ENCODE measurements at places on chromosomes 5 and 9.
A peak's percentile ranks its signal among the peaks of the same experiment; 100 is the strongest.

GRCh38 chr5:19189176-19189575 is 798.8 kb downstream of the CDH18 start:
- no peak for DNase-seq

DNA sequence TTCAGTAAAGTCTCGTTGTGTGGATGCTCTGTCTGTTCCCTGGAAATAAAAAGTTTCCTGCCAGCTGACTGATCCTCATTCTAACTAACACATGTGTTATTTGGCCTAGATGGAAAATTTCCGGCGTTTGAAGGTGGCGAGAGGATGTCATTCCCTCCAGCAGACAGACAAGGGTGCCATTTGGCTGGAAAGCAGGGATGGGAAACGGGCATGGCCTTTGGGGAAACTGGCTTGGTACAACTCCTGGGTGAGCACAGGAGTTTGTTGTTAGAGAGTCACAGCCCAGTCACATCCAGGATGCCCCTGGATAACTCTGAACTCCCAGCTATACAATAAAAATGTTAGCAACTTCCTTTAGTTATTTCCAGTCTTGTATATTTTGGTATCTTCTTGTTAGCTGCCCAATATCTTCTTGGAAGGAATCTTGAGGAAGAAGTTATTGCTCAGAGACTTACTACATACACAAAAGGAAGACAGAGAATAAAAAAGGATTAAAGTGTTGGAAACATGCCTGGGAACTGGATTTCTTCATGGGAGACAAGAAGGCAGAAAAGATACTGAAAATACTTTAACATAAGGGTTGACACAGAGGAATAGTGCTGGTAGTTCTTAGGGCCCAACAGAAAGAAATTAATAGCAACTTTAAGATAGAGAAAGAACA is 41.9 kb downstream of the TEK start:
- peak; percentile 62 for DNase-seq

GRCh38 chr5:142109331-142110045 is 909 bp downstream of the NDFIP1 start:
- no peak for DNase-seq

- no peak for DNase-seq
Observed at GRCh38 chr5:131786900-131787692, 9.7 kb downstream of the FNIP1 start.

- DNase-seq = no peak
Observed at GRCh38 chr5:80275347-80275746, 19.5 kb upstream of the SERINC5 start.

GRCh38 chr5:164868761-164869160 is 1363.3 kb downstream of the MAT2B start:
- no peak for DNase-seq

- DNase-seq = no peak
Observed at GRCh38 chr9:91279296-91280204, 82.2 kb downstream of the AUH start.

- no peak for DNase-seq
Observed at GRCh38 chr9:131803758-131804411, 64.0 kb upstream of the RAPGEF1 start.

DNA sequence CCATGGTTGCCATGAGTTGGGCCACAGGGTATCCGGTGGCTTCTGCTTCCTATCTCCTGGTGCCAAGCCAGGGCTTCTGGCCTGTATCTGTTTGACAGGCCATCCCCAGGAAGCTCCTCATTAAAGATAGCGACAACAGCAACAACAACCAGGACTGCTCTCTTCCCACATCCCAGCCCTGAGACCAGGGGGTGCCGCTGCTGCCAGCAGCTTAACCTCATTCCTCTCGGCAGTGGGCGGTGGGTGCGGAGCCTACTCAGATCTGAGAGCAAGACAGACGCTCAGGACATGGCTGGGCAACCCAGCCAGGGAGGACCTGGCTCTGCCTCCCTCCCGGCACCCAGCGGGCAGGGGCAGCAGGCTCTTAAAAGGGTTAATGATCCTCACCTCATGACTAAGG is 98.3 kb downstream of the PSD2 start:
- DNase-seq = no peak

- DNase-seq = no peak
Observed at GRCh38 chr9:23322392-23322791, 503.6 kb downstream of the ELAVL2 start.

DNA sequence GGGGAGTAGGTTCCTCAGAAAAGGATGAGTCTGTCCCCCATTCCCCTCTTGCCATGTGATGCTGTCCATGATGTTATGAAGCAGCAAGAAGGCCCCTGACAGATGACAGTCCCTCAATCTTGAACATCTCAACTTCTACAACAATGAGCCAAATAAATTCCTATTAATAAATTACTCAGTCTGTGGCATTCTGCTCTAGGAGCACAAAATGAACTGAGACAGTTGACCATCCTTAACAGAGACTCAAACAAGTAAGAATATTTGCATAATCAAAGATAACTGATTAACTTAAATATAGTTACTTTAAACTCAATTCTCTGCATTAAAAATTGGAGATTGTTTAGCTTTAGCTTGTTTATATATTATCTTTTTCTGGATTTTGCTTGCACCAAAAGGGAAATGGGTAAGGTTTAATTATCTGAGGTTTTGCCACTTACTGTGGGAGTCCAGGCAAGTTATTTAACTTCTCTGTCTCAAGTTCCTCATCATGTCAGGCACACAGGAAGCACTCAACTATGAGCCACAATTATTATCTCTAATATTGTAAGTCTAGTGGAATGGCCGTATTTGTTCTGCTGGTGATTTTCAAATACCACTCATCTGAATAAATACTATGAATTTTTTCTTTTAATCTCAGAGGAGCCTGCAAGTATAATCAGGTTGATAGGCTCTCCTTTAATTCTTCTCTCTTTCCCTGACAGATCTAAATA is 162.9 kb downstream of the TSSK1B start:
- DNase-seq = no peak

- no peak for DNase-seq
Observed at GRCh38 chr5:121121786-121122185, 657.7 kb downstream of the PRR16 start.

DNA sequence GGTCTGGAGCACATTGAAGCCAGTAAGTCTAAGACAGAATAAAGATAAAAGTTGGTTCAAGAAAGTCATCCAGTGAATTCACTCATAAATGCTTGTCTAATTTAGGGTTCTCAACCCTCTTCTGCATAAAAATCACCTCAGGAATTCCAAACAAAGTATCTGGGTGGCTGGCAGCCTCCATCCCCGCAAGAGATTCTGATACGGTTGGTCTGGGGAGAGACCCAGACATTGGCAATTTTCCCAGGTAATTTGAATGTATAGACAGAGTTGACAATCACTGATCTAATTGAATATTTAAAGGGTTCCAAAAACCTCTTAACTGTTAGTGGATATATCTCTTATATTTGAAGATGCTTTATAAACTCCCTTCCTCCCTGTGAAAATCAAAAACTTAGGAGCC is 14.9 kb downstream of the ADAMTSL1 start:
- DNase-seq = no peak

- no peak for DNase-seq
Observed at GRCh38 chr5:151493665-151494064, 46.3 kb downstream of the SLC36A1 start.

- DNase-seq = peak; percentile 84
Observed at GRCh38 chr9:109986521-109986991, 206.6 kb downstream of the PALM2AKAP2 start.

DNA sequence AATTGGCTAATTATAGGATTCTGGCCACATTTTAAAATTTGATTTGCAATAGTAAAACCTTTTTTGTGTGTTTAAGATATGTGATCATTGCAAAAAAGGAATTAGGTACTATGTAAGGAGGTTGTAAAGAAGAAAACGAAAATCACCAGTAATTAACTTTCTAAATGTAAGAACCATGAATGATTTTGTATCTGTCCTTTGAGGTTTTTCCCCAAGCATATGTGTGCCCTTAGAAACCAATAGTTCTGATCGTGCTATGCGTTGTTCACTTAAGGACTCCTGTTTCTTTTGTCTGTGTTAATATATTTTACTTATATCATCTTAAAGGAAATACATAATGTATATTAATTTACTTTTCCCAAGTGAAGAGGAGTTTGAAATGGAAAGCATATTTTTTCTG is 410.2 kb downstream of the PSAT1 start:
- no peak for DNase-seq

DNA sequence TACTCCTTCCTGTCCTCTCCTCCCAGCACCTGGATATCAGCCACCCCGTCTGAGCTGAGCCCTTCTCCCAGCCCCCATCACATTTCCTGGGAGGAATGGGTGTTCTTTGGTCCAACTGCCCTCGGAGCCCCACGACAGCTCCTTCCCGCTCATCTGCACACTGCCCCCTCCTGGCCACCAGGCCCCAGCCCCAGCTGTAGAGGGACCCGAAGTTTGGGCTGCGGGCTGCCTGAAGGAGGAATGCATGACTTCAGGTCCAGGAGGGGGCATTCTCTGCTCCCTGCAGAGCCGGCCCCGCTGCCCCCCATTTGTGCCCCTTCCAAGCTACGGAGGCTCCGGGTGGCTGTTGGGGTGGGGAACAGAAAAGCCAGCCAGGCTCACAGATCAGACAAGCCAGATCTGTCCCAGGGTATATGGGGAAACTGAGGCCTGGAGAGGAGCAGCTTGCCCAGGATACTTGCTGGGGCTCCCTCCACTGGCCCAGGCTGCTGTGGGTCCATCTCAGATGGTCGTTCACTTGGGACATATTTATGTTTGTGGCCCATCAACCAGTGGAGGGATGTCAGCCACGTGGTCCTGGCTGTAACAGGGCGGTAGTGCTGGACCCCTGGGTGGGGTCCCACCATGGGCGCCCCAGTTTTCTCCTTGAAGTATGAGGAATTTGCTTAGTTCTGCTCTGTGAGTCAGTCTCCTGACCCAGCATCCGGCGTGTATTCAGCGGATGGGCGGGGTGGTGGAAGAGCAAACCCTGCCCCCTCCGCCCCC is 33.1 kb downstream of the DAB2IP start:
- DNase-seq = no peak

- DNase-seq = peak; percentile 77
Observed at GRCh38 chr5:56211298-56211865, 21.7 kb downstream of the ANKRD55 start.

DNA sequence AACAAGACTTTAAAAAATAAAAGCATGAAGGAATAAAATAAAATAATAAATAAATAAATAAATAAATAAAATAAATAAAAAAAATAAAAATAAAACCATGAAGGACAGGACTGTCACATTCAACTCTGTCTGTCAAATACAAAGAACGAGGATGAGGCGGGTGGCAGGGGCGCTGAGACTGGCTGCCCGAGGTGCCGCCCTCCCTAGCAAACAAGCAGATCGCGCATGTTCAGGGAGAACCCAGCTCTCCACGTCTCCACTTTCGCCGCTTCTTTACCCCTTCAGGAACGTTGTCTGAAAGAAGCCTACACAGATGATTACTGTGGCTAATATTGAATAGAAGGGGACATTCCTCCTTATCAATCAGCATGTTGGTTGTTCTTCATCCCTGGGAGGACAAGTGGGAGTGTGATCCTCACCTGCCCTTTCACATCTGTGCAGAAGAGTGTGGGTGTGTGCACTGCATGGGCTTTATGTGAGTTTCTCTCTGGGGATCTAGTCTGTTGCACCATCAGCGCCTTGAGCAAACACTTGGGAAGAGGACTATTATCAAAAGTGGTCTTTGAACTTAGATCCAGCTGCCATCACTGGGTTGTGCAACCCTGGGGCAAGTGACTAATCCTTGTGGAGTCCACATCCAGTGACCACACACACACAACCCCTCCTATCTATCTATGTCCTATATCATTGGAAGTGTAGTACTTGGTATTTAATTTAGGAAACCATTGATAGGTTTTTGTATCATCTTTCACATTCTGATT is 399.2 kb downstream of the IRX2 start:
- no peak for DNase-seq

GRCh38 chr5:72509401-72509800 is 2.2 kb upstream of the ZNF366 start:
- DNase-seq = no peak

DNA sequence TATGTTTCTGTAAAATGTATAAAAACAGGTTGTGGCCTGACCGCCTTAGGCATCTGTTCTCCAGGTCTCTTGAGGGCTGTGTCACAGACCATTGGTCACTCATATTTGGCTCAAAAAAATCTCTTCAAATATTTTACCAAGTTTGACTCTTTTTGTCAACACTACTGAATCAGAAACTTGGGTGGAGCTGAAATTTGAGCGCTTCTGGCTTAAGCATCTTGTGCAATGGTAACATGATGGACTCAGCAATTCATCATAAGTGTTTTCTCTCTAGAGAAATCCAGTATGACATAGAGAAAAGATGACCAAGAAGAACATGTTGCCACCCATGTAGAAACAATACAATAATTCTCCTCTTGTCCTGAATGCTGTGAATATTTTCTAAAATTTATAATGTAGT is 387.9 kb downstream of the MAT2B start:
- DNase-seq = peak; percentile 66

DNA sequence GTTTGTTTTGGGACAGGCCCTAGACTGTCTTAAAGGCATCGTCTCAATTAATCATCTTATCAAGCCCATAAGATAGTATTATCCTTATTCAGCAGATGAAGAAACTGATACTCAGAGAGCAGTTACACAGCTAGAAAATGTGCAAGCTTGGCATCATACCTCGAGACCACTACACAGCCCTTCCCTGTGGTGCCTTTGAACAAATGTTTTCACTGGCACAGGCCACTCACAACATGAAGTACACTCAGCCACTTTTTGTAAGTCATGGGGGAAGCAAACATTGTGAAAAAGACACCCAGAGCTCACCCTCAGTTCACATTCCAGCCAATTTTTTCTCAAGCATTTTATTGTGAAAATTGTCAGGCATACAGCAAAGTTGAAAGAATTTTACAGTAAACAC is 122.5 kb downstream of the WDR41 start:
- DNase-seq = no peak

DNA sequence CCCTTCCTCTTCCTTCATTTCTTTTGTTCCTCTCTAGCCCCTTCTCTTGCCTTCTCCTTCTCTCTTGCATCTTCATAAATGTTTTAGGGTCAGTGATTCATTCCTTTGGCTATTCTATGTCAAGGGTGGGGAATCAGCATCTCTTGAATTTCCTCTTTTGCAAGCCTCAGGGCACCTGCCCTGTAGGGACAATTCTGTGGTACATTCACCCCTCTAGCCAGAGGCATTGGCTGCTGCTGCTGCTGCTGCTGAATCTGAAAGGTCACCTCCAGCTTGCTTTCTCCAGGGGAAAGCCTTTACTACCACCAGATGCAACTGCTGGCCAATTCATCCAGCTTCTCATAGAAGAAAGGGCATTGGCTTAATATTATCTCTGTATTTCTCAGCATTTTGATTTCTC is 87.3 kb downstream of the INSYN2B start:
- DNase-seq = no peak

DNA sequence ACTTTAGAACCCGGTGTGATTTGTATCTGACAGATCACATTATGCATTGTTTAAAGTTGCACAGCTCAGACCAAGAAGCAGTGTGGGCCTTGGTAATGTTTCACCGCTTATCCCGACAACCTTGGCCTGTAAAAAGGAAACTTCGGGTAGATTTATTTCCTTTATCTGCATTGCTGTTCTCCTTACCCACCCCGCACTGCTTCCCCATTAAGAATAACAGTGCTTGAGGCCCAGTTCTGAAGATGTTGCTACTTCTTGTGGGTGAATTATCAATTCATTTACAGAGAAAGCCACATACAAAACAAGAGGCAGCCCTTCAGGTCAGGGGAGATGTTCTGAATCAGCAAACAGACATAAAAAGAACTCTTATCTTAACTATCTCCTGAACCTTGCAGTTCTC is 8.4 kb downstream of the SMARCA2 start:
- DNase-seq = no peak

- no peak for DNase-seq
Observed at GRCh38 chr5:172600571-172600970, 40.5 kb upstream of the NEURL1B start.

GRCh38 chr9:36100532-36100931 is 36.0 kb upstream of the GLIPR2 start:
- no peak for DNase-seq

Data from skeletal muscle cell (primary cell).